ENCODE measurements at places on chromosomes 2 and 18.

DNA sequence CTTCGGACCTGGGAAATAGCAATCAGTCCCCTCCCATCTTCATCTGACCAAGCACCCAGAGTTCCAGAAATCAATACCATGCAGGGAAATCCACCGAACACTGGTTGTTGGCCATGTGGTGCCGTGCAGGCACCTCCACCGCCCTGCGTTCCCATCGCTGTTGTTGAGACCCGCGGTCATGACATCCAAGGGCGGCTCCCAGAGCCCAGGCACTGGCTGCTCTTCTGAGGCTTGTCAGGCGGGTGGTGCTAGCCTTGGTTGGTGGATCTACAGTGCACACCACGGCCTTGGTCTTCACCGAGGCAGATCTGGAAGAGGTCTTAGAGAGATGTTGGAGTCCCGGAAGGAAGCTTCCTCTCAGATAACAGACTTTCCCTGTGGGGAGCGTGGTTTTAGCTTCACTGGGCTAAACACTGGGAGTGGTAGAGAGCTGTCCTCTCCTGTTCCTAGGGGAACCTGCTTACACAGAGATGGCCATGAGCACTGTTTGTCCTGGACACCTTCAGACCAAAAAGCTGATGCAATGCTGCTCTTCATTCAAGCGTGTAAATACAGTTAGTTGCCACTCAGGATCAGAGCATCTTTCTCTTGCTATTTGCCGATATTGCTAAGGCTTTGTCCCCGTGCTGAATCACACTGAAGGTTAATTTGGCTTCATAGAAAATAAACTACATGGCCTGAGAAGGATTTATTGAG lies 58.3 kb downstream of the SMIM21 start:
- no peak for DNase-seq

DNA sequence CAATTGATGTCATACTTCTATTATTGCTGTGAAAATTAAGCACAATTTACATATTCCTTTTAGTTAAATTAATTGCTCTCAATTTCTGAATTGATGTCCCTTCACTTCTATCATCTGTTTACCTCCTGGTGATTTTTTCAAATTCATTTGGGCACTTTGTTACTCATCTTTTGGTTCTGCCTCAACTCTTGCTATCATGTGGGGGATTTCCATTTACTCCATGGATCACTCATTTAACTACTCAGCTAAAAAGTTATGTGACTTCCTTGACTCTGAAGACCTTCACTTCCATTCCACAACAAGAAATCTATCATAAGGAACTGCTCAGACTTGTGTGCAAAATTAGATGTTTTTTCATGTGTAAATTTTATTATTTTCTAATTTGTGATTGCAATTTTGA lies 126.2 kb downstream of the EHBP1 start:
- no peak for DNase-seq

DNA sequence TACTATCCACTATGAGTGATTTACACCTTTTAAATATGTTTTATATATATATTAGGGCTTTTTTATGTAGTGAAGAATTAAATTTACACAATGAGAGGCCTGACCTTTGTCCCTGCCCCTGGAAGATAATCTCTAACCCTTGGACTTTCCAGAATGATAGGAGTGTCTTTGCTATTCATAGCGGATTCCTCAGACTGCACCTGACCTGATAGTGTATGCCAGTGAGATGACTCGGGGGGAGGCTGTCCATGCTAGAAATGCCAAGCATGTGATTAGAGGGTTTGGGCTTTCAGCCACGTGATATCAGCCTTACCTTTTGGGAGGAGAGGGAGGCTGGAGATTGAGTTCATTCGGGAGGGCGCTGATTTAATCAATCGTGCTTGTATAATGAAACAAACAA lies 44.1 kb upstream of the LHCGR start:
- no peak for DNase-seq

DNA sequence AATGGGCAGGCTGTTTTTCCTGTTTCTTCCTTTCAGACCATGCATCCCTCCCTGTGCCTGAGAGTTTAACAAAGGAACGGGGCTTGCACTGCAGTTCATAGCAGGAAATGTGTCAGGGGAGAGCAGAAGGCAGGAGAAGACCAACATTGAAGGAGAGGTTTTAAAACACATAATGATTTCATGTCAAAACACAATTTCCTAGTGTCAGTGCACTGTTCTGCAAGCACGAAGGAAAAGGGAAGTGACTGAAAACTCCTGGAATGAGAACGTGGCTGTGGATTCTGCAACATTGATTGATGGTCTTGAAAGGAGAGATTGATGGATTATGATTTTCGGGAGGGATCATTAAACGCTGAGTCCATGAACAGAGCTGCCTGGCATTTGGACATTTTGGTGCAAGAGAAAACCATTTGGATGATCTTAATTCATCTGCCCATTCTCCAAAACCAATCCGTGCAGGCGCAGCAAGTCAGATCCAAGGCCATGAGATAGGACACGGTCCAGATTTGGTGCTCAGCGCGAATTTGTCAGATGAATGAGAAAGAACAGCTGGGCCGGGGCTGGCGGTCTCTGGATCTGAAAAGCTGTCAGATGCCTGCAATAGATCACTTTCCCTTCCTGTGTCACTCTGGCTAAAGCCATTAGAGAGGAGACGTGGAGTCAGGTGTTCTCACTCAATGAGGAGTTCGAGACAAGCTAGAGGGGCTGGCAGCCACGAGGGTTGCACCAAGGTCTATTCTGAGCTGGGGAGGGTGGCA lies 38.4 kb downstream of the C1QL2 start:
- DNase-seq, result no peak

- no peak for DNase-seq
Observed at GRCh38 chr2:8148260-8149006, 533.4 kb upstream of the ID2 start.

- DNase-seq, result no peak
Observed at GRCh38 chr2:226526716-226527115, 272.9 kb downstream of the IRS1 start.

DNA sequence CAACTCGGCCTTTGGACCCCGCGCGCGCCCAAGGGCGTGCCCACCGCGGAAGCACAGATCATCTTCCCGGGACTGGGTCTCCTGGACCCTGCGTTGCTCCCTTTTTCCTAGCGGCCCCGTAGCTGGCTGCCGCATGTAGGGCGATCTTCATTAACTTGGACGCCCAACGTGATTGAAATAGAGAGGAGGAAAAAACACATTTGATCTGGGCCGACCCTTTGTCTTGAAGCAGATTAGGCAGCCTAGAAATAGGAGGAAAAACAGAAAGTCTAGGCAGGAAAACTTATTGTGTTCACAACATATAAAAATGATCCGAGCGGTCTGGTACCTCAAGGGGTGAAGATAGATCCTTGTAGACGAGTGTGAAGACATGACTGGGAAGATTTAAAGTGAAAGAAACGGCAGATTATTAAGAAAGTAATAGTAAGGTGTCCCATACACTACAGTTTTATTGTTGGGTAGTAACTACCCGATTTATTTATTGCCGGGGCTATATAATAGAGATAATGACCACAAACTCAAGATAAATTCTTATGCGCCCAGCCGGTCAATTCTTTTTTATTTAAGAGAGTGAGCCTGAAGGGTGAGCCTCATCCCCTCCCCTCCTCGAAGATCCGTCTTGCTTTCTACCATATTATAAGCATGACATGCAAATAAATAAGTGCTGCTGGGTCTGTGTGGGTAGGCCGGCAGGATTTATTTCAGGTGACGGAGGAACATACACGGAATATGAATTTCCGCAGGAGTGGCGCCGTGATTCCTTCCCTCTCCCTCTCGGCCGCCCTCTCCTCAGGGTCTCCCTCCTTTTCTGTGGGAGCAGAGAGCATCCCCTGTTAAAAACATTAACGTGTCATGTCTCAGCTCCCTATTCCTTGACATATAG lies 147.4 kb downstream of the MEIS1 start:
- DNase-seq, result no peak

DNA sequence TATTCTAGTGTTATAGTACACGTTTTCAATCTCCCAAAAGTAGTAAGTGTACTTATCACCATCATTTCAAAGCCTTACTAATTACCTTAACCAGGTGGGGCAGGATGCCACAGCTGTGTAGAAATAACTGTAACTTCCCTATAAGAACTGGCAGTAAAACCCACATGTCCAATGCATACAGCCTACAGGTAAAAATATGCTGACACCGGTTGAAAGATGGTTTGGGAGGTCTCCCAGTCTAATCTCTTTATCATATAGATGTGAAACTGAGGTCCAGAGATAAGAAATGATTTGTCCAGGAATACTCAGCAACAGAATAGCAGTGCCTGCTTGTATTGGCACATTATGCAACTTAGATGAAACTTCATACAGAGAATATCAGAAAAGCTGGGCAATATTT lies 322.9 kb downstream of the BCL11A start:
- DNase-seq, result no peak

- DNase-seq, result no peak
Observed at GRCh38 chr18:6013171-6013810, 118.0 kb upstream of the TMEM200C start.

GRCh38 chr2:7346336-7346735 lies 429.1 kb downstream of the RNF144A start:
- no peak for DNase-seq

DNA sequence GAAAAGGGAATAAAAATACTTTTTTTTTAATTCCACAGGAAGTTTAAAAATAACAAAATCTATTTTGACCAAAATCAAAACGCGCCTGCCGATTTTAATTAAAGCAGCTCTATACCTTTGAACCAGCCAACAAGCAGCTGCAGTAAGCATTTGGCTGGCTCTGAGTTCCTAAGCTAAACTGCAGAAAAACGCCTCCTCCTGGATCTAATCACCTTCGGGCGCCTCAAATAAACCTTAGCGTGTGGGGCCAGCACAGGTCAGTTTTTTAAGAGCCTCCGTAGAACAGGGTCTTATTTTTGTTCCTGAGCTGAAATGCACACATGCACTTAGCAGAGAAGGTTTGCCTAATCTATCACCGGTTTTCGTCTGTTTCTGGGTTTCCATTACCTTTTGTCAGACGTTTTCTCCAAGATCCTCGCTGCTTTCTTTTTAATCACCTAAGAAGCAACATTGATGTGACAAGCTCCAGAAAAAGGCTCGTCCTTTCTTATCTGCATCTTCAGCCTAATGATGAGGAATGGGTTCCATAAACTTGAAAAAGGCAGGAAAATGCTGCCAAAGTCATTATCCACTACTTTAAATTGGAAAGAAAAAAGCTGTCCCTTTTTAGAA lies 64.7 kb upstream of the HNRNPA3 start:
- DNase-seq, result no peak

- DNase-seq, result no peak
Observed at GRCh38 chr18:47461977-47462376, 210.5 kb upstream of the SKOR2 start.
